ENCODE measurements at places on chromosomes 1 and 21. TPM values are rescaled to one million over a fixed set of nuclear protein-coding genes. Genes with fewer than 3 reads are reported as not detected.

Gene GPR61
- total RNA-seq, result 0.60 TPM

Gene TBCE
- total RNA-seq, result 21.6 TPM

Gene HEYL
- total RNA-seq, result 11.4 TPM

Gene LRRIQ3
- 0.20 TPM for total RNA-seq

Gene NBPF19
- total RNA-seq, result 24.6 TPM

Gene KLF17
- total RNA-seq, result not detected

Gene MAGOH
- total RNA-seq, result 18.6 TPM

Gene ERRFI1
- total RNA-seq, result 117 TPM

DNA sequence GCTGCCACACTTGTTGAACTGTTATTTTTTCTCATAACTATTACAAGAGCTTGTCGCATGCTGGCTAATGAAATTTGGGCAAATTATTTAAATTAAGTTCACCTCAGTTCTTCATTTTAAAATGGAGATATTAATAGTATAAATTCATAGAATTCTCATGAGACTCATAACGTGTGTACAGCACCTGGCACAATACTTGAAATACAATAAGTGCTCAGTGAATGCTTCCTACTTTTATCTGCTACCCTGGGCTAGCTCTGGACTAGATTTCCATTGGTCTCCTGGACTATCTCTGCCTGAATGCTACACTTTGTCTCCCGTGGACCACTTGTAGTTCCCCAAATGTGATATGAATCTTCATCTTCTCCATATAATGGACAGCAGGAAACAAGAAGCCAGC is 919 bp downstream of the SLAMF6 start:
- no peak for DNase-seq

DNA sequence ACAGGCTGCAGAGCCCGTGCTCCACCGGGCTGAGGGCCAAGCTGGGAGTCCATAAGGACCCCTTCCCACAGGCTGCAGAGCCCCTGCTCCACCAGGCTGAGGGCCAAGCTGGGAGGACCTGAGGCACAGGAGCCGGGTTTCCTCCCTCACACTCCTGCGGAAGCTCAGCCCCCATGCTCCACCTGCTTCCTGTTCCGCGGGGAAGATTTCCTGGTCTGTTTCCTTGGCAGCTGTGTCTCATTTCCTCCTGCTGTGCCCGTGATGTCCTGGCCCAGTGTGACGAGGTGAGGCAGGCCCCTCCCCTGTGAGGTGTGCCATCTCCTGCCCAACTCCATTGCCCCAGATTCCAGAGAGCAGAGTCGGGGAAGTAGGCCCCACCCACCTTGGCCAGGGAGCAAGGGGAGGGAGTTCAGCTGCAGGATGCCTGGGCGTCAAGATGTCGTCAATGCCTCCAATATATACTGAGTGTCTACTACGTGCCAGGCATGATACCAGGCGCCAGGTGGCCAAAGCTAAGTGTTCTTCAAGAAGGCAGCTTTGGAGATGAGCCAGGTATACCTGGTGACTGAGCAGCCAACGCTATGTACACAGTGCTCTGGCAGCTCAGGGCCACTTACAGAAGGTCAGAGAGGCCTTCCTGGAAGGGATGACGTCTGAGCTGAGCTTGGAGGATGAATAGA is 58.8 kb downstream of the NAV1 start:
- no peak for DNase-seq

- no peak for DNase-seq
Measured at GRCh38 chr1:237817277-237817676, 73.4 kb downstream of the ZP4 start.

GRCh38 chr1:168531615-168532345 is 12.0 kb downstream of the XCL2 start:
- no peak for DNase-seq

GRCh38 chr1:44663417-44663816 is 10.9 kb downstream of the TMEM53 start:
- no peak for DNase-seq

DNA sequence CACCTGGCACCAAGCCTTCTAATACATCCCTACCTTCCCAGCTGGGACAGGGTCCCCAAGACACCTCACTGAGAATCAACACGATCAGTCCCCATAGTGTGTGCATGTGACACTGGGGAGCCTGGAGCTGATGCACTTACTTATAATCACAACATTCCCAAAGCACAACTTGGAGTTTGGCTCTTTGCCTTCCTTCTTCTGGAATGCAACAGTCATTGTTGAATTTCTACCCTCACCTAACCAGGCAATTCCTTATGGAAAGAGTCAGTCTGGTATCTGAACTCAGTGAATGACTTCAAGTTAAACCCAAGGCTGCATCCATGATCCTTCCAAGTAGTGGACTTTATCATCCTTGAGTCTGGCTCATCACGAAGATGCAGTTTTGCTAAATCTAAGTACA is 86.1 kb downstream of the DSCAM start:
- no peak for DNase-seq

GRCh38 chr1:58836408-58836807 is 52.6 kb upstream of the JUN start:
- DNase-seq, result no peak

- DNase-seq, result no peak
Measured at GRCh38 chr1:3590951-3591865, 20.1 kb downstream of the MEGF6 start.

DNA sequence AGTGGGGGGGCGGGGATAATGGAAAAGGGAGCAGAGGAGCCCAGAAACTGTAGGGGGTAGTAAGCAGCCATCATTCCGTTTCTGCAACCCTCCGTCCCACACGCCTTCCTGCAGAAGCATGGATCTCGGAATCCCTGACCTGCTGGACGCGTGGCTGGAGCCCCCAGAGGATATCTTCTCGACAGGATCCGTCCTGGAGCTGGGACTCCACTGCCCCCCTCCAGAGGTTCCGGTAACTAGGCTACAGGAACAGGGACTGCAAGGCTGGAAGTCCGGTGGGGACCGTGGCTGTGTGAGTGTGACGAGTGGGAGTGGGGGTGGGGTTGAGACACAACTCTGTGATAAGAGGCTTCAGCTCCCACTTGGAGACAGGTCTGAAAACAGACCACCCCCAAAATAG is 706 bp downstream of the CREB3L4 start:
- no peak for DNase-seq

DNA sequence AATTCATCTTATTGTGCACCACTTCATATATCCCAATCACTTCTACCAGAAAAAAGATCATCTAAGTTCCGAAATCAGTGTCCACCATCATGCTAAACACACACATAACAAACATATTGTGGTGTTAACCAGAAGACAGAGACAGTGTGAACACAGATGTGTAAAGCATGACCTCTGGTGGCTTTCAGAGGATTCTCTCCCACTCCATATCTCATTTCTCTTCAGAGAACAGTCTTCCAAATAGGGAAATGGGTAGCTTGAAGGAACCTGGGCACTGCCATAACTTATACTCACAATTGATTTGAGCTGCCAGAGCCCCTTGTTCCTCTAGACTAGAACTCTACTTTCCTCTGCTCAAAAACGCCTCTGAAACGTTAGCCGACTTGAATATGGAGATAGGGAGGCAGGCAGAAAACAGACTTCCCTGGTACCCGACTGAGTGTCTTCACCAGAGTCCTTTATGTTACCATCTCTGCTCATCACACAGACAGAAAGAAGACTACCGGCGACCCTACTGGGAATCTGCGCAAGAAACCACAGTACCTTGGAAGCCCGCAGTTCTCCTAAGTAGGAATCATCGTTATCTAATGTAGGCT is 1.8 kb upstream of the ELAPOR1 start:
- DNase-seq, result no peak

GRCh38 chr21:46027851-46028493 is 46.4 kb downstream of the COL6A1 start:
- no peak for DNase-seq

GRCh38 chr1:1365875-1366698 is 7.7 kb upstream of the MXRA8 start:
- no peak for DNase-seq

DNA sequence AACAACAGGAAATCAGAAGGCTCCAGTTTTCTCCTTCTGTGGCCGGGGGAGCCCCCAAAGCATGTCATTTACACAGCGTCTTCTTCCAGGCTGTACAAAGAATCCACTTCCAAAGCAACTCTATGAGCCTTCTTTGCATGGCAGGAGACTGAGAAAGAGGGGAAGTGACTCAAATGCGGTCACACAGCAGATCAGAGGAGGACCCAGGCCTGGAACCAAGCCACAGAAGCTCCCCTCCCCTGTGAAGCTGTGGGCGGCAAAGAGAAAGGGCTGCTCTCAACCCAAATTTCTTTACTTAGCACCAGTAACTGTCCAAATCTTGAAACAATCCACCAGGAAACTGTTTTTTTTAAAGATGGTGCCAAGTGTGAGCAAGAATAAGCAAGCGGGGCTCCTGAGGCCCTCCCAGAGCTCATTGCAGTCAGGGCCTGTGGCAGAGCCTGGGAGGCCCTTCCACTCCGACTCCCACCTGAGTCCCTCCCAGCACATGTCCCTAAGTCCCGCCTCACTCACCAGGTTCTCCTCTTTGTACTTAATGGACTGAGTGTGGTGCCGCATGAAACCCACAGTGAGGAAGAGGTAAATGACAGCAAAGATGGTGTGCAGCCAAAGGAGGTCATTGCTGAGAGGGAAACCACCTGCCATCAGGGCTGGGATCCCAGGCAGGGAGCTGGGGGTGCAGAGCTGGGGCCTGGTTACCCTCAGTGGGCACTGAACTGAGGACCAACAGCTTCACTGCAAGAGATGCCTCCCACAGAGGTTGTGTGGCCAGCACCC is 15.9 kb downstream of the TMEM63A start:
- DNase-seq, result no peak

DNA sequence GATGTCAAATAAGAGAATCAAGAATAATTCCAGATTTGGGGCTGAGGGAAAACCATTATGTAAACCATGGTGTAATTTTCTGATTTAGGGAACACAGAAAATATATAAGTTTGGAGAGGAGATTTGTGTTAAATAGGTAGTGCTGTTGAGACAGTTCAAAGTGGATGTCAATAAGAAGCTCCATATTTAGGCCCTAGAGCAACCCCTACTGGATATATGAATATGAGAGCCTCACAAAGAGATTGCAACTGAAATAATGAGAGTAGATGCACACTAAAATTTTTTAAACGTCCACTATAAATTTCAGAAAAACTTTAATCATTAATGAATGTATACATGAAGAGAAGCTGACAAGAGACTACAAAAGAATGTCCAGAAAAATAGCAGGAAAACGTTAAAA is 1447.8 kb upstream of the PRMT6 start:
- no peak for DNase-seq

- no peak for DNase-seq
Measured at GRCh38 chr21:39319251-39319756, 5.9 kb upstream of the BRWD1 start.

DNA sequence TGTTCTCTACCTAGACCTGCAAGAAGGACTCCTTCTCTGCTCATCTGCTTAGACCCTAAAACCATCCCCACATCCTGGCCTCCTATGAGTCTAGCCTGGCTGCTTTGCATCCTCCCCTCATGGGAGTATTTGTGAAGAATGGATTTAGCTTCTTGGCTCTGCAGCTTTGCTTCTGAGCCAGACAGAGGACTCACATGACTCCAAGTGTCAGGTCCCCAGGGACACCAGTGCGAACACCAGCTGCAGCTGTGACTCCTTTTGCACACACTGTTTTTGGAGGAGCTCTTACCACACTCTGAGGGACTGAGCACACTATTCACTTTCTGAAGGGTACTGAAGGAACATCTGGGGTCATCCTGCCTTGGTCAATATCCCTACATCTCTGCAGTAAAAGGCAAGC is 131.8 kb upstream of the SGIP1 start:
- peak; percentile 62 for DNase-seq

- DNase-seq, result no peak
Measured at GRCh38 chr1:175148068-175148467, 44.5 kb downstream of the KIAA0040 start.

- no peak for DNase-seq
Measured at GRCh38 chr1:51072043-51072439, 30.0 kb upstream of the C1orf185 start.

DNA sequence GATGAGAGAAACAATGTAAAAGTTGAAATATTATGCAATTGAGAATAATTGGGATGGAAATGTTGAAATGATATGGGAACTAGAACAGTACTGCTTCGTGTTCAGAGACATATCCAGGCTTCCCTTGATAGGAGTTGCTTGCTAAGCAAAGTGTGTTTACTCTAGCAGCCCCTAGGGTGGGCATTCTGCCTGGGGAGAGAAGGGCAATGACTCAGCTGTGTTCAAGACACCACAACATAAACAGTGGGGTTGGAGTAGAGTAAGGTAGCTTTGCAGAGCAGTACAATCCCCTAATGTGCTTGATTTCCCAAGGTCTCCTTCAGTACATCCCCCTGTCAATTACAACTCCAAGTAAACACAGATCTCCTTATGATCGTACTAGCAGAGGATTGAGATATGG is 4.8 kb upstream of the PCNX2 start:
- no peak for DNase-seq

DNA sequence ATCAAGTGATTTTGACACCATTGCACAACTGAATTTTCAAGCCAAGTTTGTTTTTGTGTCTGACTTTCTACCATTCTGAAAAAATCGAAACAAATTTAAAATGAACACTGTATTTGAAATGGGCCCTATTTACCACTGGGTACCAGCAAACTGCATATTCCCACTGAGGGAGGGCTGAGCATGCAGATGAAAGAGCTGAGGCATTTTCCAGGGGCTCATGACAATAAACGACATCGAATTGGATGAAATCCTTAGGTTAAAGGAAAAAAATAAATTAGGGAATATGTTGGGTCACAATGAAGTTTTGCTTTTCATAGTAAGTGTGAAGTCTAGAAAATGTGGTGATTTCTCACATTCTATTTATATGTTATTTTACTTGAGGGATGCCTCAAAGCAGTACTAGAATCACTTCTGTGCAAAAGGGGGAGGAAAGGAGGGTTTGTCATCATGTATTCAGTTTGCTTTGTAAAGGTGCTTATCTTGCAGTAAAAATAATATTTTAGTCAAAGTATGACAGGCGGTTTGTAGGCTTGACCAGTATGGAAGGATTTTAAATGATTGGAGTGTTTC is 11.2 kb downstream of the ZBTB18 start:
- no peak for DNase-seq

DNA sequence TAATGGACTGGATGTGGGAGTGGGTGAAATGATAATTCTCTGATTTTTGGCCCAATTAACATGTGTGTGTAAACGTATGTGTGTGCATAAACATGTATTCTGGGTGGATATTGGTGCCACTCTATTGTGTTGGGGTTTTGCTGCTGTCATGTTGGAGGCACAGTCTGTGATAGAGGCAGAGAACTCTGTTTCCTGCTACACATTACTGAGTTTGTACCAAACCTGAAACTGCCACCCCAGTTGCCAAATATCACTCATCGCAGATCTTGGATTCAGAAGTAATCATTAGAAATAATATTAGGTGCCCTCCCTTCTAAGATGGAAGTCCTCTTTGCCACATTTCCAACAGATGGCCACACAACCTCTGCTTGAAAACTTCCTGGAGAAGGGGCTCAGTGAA is 13.8 kb downstream of the FASLG start:
- DNase-seq, result no peak

DNA sequence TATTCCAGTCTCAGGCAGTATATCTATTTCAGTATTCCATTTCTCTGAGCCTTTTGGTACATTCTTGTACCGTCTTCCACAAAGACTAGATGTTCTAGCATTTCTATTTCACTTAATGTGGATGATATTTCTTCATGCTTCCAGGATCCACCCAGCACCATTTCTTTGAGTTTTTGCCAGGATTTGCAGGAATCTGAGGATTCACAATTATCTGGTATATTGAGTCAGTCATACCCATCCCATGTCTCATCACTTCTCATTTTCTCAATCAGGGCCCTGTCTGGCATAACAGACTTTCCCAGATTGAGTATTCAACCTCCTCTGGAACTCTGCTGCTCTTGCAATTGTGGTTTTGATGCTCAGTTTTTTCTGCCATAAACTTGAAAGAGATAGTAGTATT is 20.9 kb upstream of the COL11A1 start:
- DNase-seq, result no peak

GRCh38 chr1:20153000-20153418 is 13.9 kb downstream of the PLA2G2F start:
- DNase-seq, result no peak
